Daoy (cell line): ENCODE measurements at places on chromosomes 2 and 18.
A peak's percentile ranks its signal among the peaks of the same experiment; 100 is the strongest.

DNA sequence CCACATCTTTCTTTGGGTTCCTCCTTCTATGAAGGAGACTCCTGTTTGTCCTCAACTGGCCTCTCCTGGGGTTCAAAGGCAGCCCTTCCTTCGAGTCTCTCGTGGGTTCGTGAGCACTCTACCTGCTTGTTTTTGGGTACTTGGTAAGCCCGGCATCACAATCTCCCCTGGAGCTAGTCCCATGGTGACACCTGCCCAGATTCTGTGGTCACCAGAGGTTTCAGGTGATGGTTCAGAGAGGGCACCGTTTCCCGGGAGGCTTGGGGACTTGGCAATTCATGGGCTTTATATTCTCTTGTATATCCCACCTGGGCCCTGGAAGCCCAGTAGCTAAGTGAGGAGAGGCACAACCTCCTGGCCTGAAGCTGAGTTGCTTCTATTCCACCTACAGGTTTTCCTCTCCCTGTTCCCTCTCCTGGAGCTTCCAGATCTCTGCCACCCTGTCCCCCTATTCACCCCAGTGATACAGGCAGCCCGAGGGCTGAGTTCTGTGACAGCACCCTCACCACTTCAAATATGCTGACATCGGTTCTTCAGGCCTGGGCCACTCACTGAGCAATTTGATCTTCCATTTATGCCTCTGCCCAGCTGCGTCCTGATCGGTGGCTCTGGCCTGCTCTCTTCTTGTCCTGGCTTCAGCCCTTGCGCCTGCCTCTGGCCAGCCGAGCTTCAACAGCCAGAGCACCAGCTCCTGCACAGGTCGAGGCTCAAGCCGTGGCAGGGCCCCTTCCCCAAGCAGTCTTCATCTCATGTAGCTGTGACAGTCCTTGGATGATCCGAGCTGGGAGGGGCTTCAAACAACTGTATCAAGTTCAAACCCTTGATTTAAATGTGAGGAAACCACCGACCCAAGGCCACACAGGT is 91.5 kb downstream of the MSH2 start:
- DNase-seq, result no peak

DNA sequence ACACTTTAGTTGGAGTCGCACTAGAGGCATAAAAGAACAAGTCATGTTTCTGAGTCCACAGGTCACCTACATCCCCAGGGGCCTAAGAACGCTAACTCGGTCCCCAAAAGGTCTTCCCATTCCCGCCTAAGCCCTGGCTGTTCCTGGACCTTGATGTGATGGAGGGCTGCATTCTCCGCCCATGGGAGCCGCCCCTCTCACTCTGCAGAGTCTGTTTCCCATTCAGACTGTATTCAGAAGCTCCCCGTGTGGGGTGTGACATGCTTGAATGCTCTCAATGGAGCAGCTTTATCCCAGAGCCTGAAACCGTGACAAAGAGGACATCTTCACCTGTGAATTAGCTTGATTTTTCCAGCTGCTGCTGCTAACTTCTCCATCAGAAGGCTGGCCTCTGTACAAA is 319.0 kb upstream of the KLHL29 start:
- no peak for DNase-seq

DNA sequence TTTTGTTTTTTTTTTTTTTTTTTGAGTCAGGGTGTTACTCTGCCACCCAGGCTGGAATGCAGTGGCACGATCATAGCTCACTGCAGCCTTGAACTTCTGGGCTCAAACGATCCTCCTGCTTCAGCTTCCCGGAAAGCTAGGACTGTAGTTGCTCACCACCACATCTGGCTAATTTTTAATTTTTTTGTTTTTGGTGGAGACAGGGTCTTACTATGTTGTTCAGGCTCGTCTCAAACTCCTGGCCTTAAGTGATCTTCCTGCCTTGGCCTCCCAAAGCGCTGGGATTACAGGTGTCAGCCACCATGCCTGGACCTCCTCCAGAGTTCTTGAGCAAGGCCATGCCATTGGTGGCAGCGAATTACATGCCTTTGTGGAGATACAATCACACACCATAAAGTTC is 35.2 kb downstream of the ASB1 start:
- no peak for DNase-seq

DNA sequence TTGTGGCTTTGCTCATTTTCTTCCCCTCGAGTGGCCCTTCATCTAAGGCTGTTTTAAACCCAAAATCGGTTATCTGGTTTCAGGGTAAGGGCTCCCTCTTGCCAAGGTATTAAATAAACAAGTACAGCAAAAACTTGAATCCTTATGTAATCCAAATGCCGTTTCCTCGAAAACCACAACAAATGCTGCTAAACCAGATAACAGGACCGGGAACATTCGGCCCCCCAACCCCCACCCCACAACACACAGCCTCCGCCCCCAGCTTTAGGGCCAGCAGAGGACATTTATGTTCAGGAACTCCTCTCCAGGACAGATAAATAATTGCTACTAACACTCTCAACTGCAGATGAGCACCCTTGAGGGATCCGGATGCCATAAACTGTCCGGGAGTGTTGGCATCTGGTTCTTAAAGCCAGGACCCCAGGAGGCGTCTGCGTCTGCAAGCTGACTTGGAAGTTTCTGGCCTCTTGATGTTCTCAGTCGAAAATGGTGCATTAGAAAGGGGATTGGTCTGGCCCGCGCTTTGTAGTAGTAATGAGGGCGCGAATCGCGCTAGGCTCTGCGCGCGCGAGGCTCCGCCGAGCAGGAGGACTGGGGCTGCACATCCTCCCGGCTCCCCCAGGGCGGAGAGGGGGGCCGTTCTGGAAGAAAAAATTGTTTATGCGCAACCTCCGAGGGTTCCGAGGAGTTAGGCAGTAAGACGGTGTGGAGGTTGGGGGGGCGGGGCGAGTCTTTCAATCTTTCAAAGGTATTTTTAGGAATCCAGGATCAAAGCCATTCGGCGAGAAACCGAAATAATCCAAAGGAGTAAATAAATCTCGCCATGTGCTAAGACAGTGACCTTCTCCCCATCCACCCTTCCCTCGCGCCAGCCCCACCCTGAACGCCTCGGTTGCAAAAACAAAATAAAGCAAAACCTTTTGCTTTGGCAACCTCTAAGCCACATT is 3.9 kb upstream of the ID2 start:
- peak; percentile 70 for DNase-seq

- DNase-seq, result no peak
Measured at GRCh38 chr2:39919511-39920306, 140.7 kb upstream of the THUMPD2 start.

- DNase-seq, result no peak
Measured at GRCh38 chr18:62529597-62529996, 6.8 kb downstream of the ZCCHC2 start.

- DNase-seq, result no peak
Measured at GRCh38 chr2:127085317-127085681, 21.7 kb downstream of the BIN1 start.

DNA sequence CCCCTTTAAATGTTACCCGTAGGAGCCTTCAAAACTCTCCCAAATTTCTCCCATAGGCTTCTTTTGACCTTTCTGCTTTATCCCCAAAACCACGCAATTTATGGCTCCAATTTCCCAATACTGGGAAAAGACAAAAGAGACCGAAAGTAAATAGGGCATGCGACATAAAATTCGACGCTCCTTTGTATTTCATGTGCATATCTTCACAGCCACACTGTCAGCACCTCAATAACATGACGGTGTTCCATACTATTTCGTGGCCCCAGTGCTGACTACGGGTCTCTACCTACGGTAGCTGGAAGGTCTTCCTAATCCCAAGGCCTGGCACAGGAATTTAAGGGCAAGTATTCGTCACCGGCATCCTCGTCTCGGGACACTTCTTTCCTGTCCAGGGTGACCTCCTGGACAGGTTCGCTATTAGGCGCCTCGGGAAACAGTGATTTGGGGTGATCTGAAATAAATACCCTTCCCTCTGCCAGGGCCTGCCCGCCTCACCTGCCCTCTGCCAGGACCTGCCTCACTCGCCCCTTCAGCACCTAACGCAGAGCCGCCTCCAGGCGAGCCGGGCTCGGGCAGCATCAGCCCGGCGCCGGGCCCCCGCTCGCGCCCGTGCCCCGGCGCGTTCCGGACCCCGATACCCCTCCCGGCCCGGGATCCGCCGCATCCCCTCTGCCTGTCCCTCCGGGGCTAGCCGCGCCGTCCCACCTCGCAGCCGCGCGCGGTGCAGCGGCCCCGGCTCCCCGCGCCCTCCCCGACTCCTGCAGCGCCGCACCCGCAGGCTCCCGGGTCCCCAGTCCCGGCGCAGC is 680 bp downstream of the DTNB start:
- DNase-seq, result peak; percentile 70

- no peak for DNase-seq
Measured at GRCh38 chr2:127877136-127877535, 8.6 kb downstream of the AMMECR1L start.

DNA sequence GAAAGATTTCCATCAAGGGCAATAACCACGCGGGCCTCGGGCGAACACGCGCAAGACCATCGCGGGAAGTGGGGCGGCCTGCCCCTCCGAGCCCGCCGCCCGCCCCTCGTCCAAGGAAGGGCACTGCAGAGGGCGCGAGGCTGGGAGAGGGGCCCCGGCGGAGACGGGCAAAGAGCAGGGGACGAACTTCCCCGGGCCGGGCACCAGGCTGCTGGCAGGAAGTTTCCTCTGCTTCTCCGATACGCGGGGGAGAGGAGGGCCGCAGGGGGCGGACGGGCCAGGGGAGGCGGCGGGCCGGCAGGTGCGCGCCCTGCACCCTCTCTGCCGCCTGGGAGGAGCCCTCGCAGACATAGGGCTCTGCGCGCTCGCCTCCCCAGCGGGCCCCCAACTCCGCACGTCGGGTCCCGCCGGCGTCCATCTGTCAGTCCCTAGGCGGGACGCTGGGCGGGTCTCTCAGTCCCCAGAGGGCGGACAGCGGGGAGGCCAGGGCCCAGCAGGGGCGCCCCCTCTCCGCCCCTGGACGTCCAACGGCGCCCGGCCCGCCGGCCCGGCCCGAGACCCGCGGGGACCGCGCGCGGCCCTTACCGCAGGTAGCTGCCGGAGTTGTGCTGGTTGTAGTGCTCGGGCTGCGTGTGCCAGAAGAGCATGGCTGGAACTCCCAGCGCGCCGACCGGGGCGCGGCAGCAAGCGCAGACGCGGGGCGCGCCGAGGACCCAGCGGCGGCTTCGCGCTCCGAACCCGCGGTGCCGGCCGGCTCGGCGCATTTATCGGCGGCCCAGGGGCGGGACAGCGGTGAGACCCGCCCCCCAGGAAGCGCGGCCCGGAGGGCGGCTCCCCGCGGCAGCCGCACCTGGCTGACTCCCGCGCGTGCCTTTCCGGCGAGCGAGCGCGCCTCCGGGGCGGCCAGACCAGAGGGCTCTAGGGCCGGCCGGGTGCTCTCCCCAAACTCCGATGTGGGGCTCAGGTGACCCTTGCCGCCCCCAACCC is at the start of gene TFCP2L1:
TFCP2L1 (minus strand) TSS at position 740 of the 987 bp plus-strand sequence; CDS start at position 647, 93 bp downstream.
- peak; percentile 61 for DNase-seq

DNA sequence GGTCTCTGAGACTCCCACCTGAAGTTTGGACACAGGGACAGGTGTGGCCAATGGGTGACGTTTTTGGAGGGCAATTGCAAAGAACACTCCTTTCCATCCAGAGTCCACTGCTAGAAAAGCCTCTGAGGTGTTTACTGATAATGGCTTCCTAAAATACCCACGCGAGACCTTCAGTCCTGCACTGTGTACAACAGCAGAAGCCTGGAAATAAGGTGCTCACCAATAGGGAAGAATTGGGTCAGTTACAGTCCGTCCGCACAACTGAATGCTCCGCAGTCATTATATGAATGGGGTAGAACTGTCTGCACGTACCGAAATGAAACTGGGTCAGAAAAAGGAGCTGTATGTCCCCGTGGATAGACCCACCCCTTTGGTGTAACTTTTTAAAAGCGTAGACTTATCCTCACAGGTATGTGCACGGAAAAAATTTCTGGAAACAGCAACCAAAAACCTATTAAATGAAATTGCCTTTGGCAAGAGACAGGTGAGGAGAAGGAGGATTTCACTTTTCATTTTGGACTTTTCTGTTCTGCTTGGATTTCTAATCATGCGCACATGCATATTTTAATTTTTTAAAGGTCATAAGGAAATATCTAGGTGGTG is 29.4 kb downstream of the SDC1 start:
- DNase-seq, result no peak

- DNase-seq, result peak; percentile 82
Measured at GRCh38 chr18:44887227-44887631, 206.5 kb downstream of the SETBP1 start.

- peak; percentile 89 for DNase-seq
Measured at GRCh38 chr2:196233021-196233804, 61.8 kb upstream of the STK17B start.

DNA sequence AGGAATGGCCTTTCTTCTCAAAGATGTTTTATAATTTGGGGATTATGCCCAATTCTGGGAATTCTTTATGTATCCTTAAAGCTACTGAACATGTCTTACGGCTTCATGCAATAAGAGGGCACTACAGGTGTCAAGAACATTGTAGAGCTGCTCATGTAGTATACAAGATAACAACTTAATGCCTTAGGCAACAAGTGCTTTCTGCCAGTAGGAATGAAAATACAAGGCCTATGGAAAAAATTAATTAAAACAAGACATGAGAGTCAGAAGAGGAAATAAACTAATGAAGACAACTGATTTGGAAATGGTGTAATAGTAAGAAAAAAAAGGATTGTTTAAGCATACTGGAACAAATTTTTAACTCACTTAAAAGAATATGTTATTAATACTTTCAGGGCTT is 27.3 kb downstream of the GREB1L start:
- DNase-seq, result no peak

GRCh38 chr18:61364953-61365352 is 31.7 kb downstream of the CDH20 start:
- DNase-seq, result no peak

GRCh38 chr2:237113026-237113795 is 27.5 kb downstream of the COPS8 start:
- no peak for DNase-seq

DNA sequence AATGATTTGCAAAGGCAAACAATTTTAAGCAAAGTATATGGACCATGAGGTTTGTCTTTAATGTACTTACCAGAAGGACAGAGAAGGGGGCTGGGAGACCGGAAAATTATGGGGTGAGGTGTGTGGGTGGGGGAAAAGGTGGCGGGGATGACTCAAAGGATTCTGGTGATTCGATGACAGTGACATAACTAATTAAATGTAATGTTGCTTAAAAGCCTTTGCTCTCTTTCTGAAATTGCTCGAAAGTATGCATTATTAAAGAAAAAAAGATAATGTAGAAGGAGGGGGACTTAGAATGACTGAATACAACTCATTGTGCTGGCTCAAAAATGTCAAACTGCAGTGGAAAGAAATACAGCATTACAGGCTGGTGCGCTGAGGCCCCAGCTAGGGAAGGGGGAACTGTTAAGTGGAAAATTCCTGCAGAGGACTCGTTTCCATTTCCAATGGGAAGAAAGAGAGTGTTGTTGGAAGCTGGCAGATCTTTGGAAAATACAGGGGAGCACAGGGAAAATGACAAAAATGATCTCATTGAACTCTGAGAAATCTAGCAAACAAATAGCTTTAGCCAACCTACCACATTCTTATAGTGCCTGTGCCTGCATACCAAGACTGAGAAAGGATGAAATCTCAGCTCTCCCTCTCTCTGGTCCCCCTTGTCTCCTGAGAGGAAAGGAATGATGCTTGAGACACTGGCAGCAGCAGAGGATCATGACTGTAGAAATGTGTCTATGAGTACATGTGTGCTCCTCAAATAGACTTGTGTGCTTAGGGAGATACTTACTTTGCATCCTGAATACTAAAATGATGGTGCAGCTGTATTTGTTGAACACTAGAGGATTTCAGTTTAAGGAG is 632.4 kb downstream of the NYAP2 start:
- peak; percentile 28 for DNase-seq

GRCh38 chr2:25606892-25607291 is 66.5 kb downstream of the DTNB start:
- DNase-seq, result peak; percentile 39
